Panc1 (cell line): ENCODE measurements at places on chromosomes 4 and X. TPM values are rescaled to one million over a fixed set of nuclear protein-coding genes. Genes with fewer than 3 reads are reported as not detected.
A peak's percentile ranks its signal among the peaks of the same experiment; 100 is the strongest.

DNA sequence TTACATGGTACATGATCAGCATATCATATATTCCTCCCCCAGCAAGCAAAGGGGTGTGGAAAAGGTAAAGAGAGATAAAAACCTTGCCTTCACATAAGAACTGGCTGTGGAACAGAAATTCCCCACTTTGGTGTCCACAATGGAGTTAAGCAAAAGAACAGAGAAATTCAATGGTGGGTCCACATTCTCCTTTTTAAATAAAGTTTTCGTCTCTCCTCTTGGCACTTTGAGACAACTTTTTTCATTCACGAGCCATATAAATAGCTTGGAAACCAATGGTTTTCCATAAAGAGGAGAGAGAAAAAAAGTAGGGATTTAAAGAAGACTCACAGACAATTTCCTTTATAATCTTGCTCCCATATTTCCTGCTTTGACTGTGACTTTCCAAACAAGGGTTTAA lies 148.1 kb downstream of the TSPAN5 start:
- no peak for DNase-seq
- no peaks in the 10 kb centered on the region for H3K36me3 ChIP-seq
- H3K4me1 ChIP-seq, result peaks cover 3% of the 10 kb centered on the region; the same call in 1 of the 2 replicates
- H3K4me3 ChIP-seq, result no peak overlapping the region
- H3K27ac ChIP-seq, result no peak overlapping the region

The CXCL3 gene
- total RNA-seq, result 0.23 TPM

GRCh38 chr4:48902266-48902665 lies 4.3 kb downstream of the OCIAD2 start:
- peaks cover 15% of the 10 kb centered on the region for H3K4me1 ChIP-seq
- H3K27ac ChIP-seq, result no peak overlapping the region
- H3K27me3 ChIP-seq, result no peaks in the 10 kb centered on the region
- no peak for DNase-seq

- no peaks in the 10 kb centered on the region for H3K27me3 ChIP-seq
- no peak for DNase-seq
- H3K36me3 ChIP-seq, result no peaks in the 10 kb centered on the region
- no peak overlapping the region for H3K4me3 ChIP-seq
- no peaks in the 10 kb centered on the region for H3K4me1 ChIP-seq
- no peak overlapping the region for H3K27ac ChIP-seq
Observed at GRCh38 chr4:103289186-103289585, 91.0 kb upstream of the CENPE start.

DNA sequence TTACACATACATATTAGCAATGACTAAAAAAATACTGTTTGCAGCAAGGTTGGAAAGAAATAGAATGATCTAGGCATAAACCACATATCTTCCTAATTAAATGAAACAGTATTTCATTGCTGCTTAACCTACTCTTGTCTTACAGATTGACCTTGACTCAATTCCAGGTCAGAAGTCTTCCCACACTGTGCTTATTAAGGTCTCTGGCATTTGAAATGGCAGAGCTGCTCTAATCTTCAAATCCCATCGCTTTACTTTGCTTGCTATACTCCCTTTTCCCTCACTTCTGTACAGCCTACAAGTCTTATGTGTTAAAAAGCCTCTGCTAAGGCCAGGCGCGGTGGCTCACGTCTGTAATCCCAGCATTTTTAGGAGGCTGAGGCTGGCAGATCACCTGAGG lies 424.5 kb downstream of the RPA4 start:
- H3K4me3 ChIP-seq, result no peak overlapping the region
- H3K27ac ChIP-seq, result no peak overlapping the region
- no peak for DNase-seq
- H3K27me3 ChIP-seq, result no peaks in the 10 kb centered on the region
- H3K4me1 ChIP-seq, result no peaks in the 10 kb centered on the region

DNA sequence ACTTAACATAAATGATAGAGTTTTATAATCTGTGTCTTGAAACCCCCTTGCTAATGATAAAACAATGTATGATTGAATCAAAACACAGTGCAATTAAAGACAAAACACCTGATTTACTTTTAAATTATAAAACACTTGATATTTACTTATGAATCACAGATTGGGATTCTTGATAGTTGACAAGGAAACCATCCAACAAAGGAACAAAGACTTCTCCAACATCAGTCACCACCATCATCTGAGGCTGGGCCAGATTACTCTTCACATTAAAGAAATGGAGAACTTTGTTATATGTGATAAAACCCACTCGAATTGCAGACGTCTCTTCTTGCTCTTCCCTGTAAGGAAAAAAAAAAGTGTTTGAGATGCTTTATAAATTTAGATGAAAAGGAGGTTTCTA lies 67.4 kb downstream of the METTL14 start:
- DNase-seq, result no peak
- H3K36me3 ChIP-seq, result no peaks in the 10 kb centered on the region
- H3K27me3 ChIP-seq, result no peaks in the 10 kb centered on the region
- H3K4me1 ChIP-seq, result no peaks in the 10 kb centered on the region; the same call in 1 of the 2 replicates

DNA sequence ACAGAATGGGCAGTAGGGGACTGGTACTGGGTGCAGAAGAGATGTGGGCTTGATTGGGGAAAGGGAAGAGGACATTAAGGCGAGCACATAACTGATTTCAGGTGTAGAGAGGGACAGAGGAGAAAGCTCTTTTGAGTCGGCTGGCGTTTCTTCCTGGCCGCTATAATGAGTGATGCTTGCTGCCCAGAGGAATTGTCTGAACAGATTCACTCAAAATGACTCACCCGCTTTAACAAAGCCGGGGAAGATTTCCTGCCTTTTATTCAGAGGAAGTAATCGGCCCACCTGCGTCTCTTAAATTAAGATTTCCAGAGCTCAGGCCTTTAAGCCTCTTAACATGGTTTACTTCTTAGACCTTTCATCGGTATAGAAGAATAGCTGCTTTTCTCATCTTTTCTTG lies 102.1 kb upstream of the AP1S2 start:
- no peak overlapping the region for H3K27ac ChIP-seq
- no peaks in the 10 kb centered on the region for H3K36me3 ChIP-seq
- no peaks in the 10 kb centered on the region for H3K4me1 ChIP-seq
- H3K27me3 ChIP-seq, result no peaks in the 10 kb centered on the region
- DNase-seq, result no peak

DNA sequence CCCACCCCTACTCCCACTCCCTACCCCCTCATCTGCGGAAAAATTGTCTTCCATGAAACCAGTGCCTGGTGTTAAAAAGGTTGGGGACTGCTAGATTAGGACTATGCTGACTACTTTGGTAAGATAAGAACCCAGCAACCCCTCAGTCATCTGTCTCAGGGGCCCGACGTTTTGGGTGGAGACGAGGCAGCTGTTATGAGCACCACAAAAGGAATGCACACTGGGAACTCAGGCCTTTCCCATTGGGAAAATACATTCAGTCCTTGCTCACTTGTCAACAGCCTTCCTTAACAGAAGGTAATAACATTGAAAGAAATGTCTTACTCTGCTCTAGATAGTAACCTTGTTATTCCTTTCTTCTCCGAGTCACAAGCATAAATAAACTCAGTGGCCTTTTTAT lies 310.8 kb downstream of the AFF2 start:
- no peak for DNase-seq
- no peaks in the 10 kb centered on the region for H3K27me3 ChIP-seq
- no peaks in the 10 kb centered on the region for H3K36me3 ChIP-seq
- no peak overlapping the region for H3K4me3 ChIP-seq
- no peak overlapping the region for H3K27ac ChIP-seq
- no peaks in the 10 kb centered on the region for H3K4me1 ChIP-seq

DNA sequence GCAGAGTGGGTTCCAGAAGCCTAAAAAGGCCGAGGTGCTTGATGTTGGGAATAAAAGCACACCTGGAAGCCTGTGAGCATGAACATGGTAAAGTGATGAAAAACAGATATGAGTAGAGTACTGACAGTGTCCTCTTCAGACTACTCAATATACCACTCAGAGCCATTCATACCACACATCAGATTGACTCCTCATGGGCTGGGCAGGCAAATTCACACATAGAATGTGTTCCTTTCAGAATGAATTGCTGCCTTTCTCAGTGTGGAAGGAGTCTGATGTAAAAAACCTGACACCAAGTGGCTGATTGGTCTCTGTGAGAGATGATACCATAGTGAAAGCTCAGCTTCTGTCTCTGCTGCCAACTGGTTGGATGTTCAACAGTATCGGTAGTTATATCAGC lies 442.7 kb downstream of the RAPGEF2 start:
- no peak overlapping the region for H3K27ac ChIP-seq
- H3K4me1 ChIP-seq, result no peaks in the 10 kb centered on the region
- no peaks in the 10 kb centered on the region for H3K27me3 ChIP-seq
- no peak overlapping the region for H3K4me3 ChIP-seq

The FIP1L1 gene
- 35.5 TPM for total RNA-seq

The UGT8 gene
- 2.1 TPM for total RNA-seq

DNA sequence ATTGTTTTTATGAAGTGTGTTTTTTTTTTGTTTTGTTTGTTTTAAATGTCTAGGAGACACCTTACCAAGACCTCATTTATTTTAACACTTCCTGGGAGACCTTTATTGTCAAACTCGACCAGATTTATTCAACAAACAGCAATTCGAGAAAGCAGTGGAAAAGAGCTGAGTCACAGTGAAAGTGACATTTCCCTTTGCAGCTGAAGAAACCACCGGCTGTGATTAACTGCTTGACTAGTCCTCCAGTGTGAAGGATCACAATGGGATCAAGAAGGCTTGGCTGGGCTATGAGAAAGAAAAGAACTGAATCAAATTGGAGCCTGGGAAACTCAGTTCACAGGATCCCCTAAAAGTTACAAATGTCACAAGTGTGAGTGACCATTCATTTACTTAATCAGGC lies 11.9 kb upstream of the ADH7 start:
- no peaks in the 10 kb centered on the region for H3K27me3 ChIP-seq
- no peaks in the 10 kb centered on the region for H3K4me1 ChIP-seq
- H3K27ac ChIP-seq, result no peak overlapping the region
- H3K36me3 ChIP-seq, result no peaks in the 10 kb centered on the region
- DNase-seq, result no peak
- H3K4me3 ChIP-seq, result no peak overlapping the region

GRCh38 chrX:154751203-154751668 lies 359 bp upstream of the GAB3 start:
- H3K4me3 ChIP-seq, result peak overlapping the region; percentile 78
- no peak for DNase-seq
- peaks cover 38% of the 10 kb centered on the region for H3K4me1 ChIP-seq
- peak overlapping the region; percentile 74 for H3K27ac ChIP-seq

- no peaks in the 10 kb centered on the region for H3K4me1 ChIP-seq
- no peak for DNase-seq
- H3K36me3 ChIP-seq, result no peaks in the 10 kb centered on the region
- H3K27ac ChIP-seq, result no peak overlapping the region
- no peak overlapping the region for H3K4me3 ChIP-seq
Observed at GRCh38 chr4:153546280-153546679, 80.1 kb downstream of the TMEM131L start.

The ERVMER34-1 gene
- 0.67 TPM for total RNA-seq

GRCh38 chr4:150119492-150119891 lies 41.2 kb downstream of the DCLK2 start:
- no peak overlapping the region for H3K4me3 ChIP-seq
- no peaks in the 10 kb centered on the region for H3K27me3 ChIP-seq
- no peak for DNase-seq
- H3K4me1 ChIP-seq, result peaks cover 42% of the 10 kb centered on the region
- H3K36me3 ChIP-seq, result no peaks in the 10 kb centered on the region

DNA sequence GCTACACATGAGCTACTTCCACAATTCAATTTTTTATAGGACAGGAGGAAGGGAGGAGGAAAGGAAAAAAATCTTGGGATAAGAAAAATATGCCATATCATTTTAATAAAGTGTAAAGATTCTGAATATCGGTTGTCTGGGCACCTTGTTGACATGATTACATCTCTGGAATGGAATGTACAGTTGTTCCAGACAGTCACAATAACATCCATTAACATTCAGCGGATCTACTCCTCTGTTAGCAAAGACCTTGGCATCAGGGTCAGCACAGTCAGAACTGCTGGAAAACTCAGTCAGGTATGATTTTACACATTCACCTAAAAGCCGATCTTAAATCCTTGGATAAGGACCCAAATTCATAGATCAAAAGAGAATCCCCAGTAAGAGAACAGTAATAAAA lies 85.4 kb upstream of the ARMCX2 start:
- no peak overlapping the region for H3K27ac ChIP-seq
- no peak overlapping the region for H3K4me3 ChIP-seq
- no peak for DNase-seq
- no peaks in the 10 kb centered on the region for H3K4me1 ChIP-seq

GRCh38 chrX:17021851-17022604 lies 75.6 kb downstream of the REPS2 start:
- H3K27ac ChIP-seq, result no peak overlapping the region
- H3K4me3 ChIP-seq, result no peak overlapping the region
- DNase-seq, result no peak
- no peaks in the 10 kb centered on the region for H3K27me3 ChIP-seq

- H3K27me3 ChIP-seq, result no peaks in the 10 kb centered on the region
- no peaks in the 10 kb centered on the region for H3K4me1 ChIP-seq
- no peaks in the 10 kb centered on the region for H3K36me3 ChIP-seq
- H3K27ac ChIP-seq, result no peak overlapping the region
- no peak overlapping the region for H3K4me3 ChIP-seq
Observed at GRCh38 chr4:90071289-90072235, 55.6 kb upstream of the CCSER1 start.

The TLR10 gene
- total RNA-seq, result 0.05 TPM

- H3K36me3 ChIP-seq, result no peaks in the 10 kb centered on the region
- H3K27ac ChIP-seq, result no peak overlapping the region
- no peak for DNase-seq
- H3K4me3 ChIP-seq, result no peak overlapping the region
- no peaks in the 10 kb centered on the region for H3K4me1 ChIP-seq
Observed at GRCh38 chr4:3753726-3754412, 12.3 kb upstream of the ADRA2C start.

GRCh38 chrX:153469811-153470410 lies 465 bp downstream of the HAUS7 start:
- no peaks in the 10 kb centered on the region for H3K27me3 ChIP-seq
- H3K27ac ChIP-seq, result peak overlapping the region; percentile 81
- peak overlapping the region; percentile 75 for H3K4me3 ChIP-seq
- H3K36me3 ChIP-seq, result no peaks in the 10 kb centered on the region
- no peak for DNase-seq

GRCh38 chr4:55758570-55758969 lies 61.0 kb upstream of the EXOC1L start:
- no peak overlapping the region for H3K27ac ChIP-seq
- H3K4me3 ChIP-seq, result no peak overlapping the region
- no peaks in the 10 kb centered on the region for H3K36me3 ChIP-seq
- no peaks in the 10 kb centered on the region for H3K27me3 ChIP-seq
- DNase-seq, result no peak
